ENCODE measurements at places on chromosomes 2 and 18.

DNA sequence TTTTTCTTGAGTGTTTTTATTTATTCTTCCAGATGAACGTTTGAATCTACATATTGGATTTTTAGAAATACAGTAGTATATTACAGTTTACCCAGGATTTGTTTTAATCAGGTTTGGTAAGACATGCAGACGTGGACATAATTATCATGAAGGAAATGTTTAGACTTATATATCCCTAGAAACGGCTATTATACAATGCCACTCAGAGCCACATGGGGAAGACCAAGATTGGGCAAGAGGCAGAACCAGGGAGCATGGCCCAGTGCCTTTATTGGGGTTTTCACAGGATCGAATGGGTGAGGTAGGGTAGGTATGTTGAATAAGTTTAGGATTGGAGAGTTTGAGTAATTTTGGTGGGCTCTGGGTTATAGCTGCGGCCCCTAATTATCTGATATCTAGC, 212.2 kb downstream of the CAMKMT start:
- DNase-seq, result no peak

DNA sequence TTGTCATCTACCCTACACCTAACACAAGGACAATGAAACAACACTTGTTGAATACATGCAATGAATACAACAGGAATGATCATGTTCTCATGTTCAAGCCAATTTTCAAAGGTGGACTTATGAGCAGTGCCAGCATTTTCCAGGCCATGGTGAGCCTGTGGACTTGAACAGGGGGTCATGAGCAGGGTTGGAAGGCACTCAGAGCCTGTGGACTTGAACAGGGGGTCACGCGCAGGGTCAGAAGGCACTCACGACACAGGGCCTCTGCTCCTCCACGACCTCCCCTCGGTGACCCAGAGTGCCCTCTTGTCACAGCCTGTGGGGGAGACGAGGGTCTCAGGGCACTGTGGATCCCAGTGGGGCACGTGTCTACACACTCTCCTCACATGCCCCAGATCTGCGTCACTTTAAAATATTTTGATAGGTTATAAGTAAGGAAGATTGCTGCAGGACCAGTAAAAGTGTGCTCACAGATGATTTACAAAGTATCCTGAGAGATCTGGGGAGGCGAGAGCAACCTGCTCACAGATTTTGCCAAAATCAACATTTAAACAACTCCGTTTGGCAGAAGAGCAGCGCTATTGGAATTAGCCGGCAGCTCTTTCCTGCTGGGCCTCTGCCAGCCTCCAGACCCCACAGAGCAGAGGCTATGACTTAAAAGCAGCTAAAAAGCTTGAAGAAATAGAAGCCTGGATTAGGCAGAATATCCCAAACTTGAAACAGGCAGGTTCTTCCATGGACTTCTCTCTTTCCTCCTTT, 121.9 kb downstream of the TMEM18 start:
- no peak for DNase-seq

- DNase-seq, result no peak
Observed at GRCh38 chr18:55473560-55473959, 114.4 kb downstream of the TCF4 start.

DNA sequence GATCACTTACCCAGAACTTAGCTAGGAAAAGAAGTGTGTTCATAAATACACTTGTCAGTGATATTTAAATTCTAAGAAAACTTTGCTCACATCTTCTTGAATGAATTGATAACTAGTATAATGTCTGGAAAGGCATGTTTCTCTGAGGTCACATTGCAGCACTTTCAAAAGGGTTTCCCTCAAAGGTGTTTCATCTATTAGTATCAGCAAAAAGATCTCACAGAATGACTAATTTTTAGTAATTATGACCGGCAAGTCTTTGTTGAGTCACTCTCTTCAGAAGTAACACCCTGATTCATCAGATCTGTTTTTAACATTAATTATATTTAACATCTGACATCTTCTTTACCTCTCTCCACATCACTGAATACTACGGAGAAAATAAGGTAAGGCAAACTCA, 222.3 kb downstream of the IKZF2 start:
- DNase-seq, result no peak

- DNase-seq, result no peak
Observed at GRCh38 chr2:121185571-121186074, 99.4 kb downstream of the TFCP2L1 start.

DNA sequence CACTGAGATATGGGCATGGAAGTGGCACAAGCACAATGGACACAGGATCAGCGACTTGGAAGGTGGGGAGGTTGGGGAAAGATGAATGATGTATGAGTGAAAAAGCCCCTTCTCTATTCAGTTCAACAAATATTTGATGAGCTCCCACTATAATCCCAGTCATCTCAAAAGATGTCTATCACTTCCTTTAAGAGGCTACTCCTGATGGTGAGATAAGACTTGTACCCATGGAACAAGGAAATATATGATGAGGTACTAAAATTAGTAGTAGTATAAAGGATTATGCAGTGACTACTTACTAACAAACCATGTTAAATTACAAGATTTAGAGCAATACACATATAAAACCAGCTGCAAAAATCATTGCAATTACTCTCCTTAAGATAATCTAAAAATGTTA, 107.8 kb upstream of the COL5A2 start:
- no peak for DNase-seq

DNA sequence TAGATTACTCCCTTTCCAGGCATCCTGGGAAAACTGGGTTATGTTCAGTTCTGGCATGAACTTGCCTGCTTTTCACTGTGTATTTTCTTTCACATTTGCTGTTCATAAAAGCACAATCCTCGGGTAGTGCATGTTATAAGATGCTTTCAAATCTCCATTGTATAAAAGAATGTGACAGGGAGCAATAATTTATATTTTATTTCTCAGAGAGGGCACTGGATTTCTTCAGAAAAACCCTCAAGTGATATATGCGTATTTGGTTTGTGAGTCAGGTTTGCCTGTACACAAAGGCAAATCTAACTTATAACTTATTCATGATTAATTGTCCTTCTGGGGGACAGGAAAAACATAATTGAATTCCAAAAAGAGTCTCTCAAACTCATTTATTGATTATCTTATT, 440.7 kb upstream of the MMADHC start:
- DNase-seq, result no peak

GRCh38 chr2:196639180-196640030, at the start of gene CCDC150:
TSS of gene CCDC150 (plus strand) at chr2:196639715. CDS start at chr2:196639767, 52 bp downstream.
- DNase-seq, result peak; percentile 69

- DNase-seq, result no peak
Observed at GRCh38 chr2:236872981-236873380, 212.7 kb upstream of the COPS8 start.

- DNase-seq, result no peak
Observed at GRCh38 chr2:216796115-216796840, 63.6 kb downstream of the TNP1 start.

GRCh38 chr2:143440411-143441012, 311.3 kb downstream of the ARHGAP15 start:
- DNase-seq, result no peak

DNA sequence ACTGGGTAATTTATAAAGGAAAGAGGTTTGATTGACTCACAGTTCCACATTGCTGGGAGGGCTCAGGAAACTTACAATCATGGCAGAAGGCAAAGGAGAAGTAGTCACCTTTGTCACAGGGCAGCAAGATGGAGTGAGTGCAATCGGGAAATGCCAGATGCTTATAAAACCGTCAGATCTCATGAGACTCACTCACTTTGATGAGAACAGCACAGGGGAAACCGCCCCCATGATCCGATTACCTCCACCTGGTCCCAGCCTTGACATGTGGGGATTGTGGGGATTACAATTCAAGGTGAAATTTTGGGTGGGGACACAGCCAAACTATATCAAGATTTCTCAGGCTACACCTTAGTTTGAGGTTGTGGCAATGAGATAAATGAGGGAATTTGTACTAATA, 54.9 kb downstream of the AKAIN1 start:
- no peak for DNase-seq

GRCh38 chr2:226508683-226509082, 290.9 kb downstream of the IRS1 start:
- DNase-seq, result no peak

DNA sequence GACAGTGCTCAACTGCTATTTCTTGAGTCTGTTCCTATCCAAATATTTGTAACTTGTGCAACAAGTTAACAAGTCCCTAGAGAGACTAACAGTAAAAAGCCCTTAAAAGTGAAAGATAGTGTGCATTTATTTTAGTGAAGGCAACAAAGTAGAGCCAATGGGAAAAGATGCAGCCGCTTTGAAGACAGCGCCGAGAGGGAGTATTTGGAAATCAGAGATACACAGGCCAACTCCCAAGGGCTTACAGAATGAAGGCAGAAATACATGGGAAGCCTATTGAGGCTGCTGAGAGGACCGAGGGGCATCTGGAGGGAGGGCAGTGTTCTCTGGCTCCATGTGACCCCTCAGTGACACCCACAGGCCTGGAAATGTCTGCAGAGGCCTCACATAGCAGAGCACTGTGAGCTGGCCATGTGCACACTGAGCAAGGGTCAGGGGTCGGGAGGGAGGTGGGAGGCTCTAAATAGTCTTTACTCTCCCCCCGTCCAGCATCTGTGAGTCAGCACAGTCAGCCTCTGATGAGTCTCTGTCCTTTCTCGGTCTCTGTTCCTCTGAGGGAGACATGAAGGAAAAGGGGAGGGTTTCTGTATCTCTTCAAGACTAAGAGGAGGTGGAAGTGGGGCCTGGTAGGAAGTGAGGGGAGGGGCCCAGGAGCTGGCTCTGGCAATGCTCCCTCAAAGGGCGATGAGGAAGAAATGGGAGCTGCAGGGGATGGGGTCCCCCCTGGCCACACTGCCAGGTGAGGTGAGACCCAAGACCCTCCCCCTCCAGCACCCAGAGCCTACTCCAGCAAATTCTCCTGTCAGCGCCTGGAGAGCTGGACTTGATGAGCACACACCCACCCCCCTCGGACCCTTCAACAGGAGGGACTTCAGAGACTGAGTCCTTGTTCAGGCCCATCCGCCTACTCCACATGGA, 133.6 kb downstream of the SP3 start:
- no peak for DNase-seq

DNA sequence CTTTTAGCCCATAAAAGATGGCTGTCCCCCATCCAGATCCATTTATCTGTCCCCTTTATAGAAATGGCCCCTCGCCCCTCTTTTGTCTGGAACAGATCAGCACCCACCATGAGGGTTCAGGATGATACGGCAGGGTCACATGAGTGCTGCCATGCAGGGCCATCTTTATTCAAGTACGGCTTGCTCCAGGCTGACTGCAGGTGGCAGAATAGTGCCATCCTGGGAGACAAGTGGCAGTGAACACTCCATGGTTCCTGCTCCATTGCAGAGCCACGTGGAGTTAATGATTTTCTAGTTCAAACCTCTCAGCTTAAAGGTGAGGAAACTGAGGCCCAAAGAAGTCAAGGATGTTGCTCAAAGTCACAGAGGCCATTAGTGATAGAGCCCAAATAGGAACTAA, 180.6 kb downstream of the CLIP4 start:
- no peak for DNase-seq

GRCh38 chr2:72891091-72891818, 4.0 kb downstream of the SPR start:
- no peak for DNase-seq

DNA sequence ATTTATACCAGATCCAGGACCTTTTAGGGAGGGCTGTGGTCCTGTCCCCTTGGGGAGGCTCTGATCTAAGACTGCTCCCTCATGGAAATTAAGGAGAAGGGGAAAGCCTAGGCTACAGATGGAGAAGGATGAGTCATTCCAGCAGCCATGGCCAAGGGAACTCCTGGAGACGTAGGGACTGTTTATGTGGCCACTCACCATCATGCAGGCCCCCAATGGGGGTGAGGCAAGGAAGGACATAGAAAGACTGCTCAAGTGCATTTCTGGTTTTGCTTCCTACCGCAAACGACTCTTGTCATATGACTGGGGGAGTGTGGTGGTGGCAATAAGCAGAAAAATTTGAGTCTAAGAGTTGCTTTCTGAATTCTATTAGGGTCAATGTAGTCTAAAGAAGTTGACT, 54.0 kb upstream of the CYP1B1 start:
- no peak for DNase-seq

DNA sequence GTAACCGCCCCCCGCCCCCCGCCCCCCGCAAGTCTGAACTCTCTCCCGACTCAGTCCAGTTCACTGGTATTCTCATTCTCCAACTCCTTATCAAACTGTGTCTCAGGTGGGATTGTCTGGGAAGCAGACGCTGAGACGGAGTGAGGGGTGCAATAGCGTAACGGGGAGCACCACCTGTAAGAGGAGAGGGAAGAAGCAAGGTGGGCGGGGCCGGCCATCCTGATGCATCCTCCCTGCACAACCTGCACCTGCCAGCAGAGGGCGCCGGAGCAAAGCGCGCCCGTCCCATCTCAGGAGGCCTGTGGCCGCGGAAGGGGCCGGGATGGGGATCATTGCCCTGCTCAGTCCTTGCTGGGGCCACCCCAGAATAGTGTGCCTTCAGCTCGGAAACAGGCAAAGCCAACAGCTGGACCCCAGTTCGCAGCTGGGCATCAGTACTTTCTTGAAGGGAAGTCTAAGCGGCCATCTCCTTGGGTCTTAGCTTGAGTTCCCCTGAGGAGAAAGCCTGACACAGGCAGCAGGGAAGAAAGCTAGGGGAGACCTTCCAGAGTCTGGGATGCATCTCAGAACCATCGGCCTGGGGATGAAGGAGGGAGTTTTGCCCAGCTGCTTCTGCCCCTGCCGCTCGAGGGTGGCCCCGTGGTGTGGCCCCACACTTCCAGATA, 208.0 kb downstream of the TFCP2L1 start:
- DNase-seq, result no peak

GRCh38 chr2:73998451-73998850, 13.7 kb downstream of the TET3 start:
- no peak for DNase-seq

- no peak for DNase-seq
Observed at GRCh38 chr2:24117902-24118301, 5.2 kb downstream of the PFN4 start.

DNA sequence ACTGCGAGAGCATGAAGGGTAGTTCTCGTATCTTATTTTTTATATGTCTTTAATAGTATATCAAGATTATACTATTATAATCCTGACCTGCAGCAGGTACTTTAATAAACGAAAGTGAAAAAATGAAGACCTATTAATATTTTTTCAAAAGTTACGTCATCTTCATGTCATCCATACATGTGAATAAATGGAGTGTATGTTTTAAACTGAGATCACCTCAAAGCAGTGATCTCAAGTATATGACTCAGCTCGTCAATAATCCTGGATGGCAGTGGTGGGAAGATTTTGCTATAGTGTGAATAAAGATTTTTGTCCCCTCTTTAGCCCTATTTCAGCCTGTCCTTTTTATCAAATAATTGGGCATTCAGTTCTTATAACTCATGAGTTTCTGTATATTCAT, 166.3 kb upstream of the FBXO11 start:
- DNase-seq, result no peak

DNA sequence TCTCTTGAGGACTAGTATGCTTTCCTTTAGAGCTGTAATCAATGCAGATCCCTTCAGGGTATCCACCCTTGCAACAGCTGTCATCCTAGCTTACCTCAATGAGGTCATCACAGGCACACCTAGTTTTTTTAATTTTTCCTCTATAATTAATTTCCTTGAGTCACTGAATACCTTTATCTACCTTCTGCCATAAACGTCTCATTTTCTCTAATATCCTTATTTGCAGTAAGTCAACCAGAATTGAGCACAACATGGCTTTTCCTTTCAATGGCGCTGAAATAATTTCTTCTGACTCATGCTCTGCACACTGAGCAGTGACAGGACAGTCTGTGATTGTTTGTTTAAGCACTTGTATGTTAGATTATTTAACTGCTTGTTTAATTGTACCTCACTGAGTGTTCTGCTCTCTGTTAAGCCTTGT, 49.4 kb downstream of the ETAA1 start:
- peak; percentile 72 for DNase-seq

- DNase-seq, result no peak
Observed at GRCh38 chr2:232897598-232898408, 27.7 kb downstream of the SNORC start.
